ENCODE measurements at places on chromosomes 5 and 9.
A peak's percentile ranks its signal among the peaks of the same experiment; 100 is the strongest.

DNA sequence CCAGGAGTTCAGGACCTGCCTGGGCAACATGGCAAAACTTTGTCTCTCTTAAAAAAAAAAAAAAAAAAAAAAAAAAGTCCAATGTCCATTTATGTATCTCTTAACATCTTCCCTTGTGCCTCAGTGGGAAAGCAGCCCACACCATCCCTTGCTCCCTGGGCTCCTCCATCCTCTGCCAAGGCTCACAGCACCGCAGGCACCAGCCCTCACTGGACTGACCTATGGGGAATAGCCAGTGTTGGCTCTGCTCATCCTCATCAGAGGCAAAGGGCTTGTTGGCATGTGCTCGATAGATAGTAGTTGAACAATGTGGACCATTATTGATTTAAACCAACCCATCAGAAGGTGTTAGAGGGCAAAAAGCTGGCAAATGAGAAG lies 61.8 kb upstream of the LRRTM2 start:
- no peak for DNase-seq

- no peak for DNase-seq
Measured at GRCh38 chr5:66553368-66553912, 42.8 kb upstream of the MAST4 start.

- no peak for DNase-seq
Measured at GRCh38 chr9:132018957-132019405, 60.7 kb downstream of the MED27 start.

DNA sequence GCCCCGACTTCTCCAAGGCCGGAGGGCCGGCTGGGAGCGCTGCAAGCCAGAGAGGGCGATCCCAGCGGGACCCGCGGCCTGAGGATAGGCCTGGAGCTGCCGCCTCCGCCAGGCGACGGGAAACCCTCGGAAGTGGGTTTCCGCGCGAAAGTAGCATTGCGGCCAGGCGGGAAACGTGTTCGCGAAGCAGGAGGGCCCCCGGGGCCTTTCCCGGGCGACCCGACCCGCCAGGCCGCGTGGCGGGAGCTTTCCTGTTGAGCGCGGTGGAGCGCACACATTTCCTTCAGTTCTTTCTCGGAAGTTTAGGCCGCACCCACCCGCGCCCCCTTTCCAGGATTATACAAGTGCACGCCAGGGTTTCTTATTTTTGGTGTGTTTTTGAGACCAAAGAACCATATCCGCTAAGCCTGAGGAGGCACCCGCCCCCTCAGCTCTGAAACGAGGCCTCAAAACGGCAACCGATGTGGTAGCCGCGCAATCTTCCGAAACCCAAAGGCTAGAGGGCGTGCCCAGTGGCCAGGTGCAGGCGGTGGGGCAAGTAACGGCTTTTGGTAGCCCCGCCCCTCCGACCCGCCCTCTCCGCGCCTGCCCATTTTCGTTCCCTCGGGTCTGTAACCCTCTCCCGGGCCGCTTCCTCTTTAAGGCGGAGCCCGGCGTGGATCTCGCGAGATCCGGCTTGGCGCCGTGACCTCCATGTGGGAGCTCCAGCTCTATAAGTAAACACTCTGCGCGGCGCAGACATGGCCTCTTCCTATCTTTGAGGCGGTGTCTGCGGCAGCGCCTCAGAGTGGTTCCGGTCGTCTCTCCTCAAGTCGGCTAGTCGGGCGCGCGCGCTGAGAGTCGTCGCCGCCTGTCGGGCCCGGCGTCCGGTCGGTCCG lies at the start of gene UHRF2:
Gene UHRF2 (plus strand): TSS at position 713 of the 878 bp plus-strand sequence. CDS start 292 bp downstream, outside the sequence.
- DNase-seq: peak; percentile 98

DNA sequence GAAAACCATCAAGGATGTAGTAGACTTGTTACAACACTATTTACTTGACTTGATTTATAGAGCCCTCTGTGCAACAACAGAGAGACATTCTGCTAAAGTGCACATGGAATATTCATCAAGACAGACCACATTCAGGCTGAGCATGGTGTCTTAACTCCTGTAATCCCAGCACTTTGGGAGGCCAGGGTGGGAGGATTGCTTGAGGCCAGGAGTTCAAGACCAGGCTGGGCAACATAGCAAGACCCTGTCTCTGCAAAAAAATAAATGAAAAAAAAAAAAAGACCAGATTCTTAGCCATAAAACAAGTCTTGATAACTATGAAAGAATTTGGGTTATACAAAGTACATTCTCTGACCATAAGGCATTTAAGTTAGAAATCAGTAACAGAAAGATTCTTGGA lies 25.3 kb downstream of the DENND4C start:
- no peak for DNase-seq

DNA sequence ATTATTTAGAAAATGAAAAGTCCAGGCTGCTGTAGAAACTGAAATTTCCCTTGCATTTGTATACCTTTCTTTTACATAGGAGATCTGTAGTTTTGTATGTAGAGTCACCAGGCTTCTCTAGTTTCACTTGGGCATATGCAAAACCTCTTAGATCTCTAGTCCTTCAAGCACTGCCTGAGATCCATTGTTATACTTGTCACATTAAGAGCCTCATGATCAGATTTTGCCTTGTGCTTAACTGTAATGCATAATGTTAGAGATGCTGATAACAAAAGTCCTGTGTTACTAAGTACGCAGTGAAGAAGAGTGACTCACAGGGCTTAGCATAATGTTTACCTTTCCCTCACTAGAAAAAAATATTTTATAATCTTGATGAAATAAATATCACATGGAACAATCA lies 250.2 kb downstream of the CYLC2 start:
- no peak for DNase-seq

- no peak for DNase-seq
Measured at GRCh38 chr5:54533541-54534190, 16.1 kb downstream of the SNX18 start.

DNA sequence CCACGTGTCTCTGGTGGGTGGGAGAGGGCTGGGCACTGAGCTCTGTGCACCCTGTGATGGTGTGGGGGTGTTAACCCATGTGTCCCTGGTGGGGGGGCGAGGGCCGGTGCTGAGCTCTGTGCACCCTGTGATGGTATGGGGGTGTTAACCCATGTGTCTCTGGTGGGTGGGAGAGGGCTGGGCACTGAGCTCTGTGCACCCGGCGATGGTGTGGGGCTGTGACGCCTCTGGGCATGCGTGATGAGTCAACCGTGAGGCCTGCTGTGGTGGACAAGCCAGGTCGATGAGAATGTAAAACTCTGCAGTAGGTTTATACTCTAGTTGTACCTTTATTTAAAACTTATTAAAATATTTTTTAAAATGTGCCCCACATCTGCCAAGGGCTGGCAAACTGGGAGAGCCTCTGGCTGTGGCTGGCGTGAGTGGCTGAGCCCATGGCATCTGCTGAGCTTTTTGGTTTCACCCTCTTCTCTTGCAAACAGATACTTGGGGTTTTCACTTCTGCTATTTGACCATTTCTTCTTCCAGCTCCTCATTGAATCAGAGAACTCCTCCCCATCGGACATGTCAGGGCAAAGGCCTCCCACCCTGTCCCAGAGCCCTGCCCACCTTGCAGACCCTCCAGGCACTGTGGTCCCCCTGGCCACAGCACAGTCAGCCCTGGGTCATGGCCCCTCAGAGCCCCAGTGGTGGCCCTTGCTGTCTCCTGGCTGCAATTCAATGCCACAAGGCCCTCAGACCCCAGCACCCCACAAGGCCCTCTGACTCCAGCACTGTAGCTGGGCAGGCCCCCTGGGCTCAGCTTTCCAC lies 18.5 kb upstream of the EXOC3 start:
- DNase-seq: no peak

- no peak for DNase-seq
Measured at GRCh38 chr5:139855451-139855850, 59.8 kb downstream of the PSD2 start.

GRCh38 chr9:134363450-134363849 lies 37.2 kb downstream of the RXRA start:
- no peak for DNase-seq

Measured in GF-D8 (cell line).